ENCODE measurements at places on chromosomes 16 and 17.

DNA sequence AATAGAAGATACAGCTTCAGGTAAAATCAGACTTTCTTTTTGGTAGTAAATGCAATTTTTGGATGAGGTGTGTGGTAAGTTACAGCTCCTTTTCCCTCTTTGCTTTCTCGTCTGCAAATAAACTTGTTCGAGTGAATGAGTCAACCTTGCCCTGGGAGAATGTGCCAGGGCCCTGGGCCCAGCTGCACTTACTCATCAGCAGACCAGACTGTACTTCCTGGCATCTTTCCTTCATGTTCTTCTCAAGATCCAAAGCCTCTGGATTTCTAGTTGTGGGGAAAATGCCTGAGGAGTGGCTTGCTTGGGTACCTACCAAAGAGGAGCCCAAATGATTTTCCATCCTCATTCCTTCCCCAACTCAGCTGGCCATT lies 5.4 kb upstream of the G6PC1 start:
- DNase-seq = no peak

DNA sequence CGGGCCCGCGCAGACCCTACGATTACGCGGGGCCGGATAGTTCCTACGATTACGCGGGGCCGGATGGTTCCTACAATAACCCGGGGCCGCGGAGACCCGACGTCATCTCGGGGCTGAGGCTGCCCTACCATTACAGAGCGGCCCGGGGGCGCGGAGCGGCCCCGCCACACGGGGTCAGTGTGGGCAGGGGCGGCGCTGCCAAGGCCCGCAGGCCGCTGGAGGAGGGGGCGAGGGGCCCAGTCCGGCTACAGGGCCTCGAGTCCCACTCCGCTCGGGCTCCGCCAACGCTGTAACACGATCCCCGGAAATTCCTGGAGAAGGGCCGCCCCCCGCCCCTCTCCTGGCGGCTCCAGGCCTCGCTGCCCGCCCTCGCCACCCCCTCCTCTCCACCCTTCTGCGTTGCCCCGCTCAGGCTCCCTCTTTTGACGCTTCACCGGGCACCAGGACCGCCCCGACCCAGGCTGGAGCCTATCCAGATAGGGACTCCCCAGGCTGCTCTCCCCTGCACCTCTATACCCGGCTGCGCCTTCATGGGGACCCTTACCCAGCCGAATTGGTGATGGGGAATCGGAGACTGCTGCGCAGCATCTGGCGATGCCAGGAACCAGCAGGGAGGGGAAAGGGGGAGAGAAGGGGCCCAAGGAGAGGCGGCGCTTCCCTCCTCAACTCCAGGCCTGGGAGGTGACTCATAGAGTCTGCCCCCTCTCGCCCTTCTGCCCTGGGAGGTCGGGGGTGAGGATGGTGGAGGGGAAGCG lies at the start of gene RAB34:
TSS of gene RAB34 (minus strand) at position 291 of the 755 bp plus-strand sequence. CDS start 602 bp downstream, outside the sequence.
- no peak for DNase-seq

GRCh38 chr17:7927596-7927995 lies 2.1 kb downstream of the KCNAB3 start:
- no peak for DNase-seq

- no peak for DNase-seq
Observed at GRCh38 chr17:33071656-33072055, 80.0 kb downstream of the SPACA3 start.

- no peak for DNase-seq
Observed at GRCh38 chr17:82050761-82051641, 610 bp downstream of the RFNG start.

DNA sequence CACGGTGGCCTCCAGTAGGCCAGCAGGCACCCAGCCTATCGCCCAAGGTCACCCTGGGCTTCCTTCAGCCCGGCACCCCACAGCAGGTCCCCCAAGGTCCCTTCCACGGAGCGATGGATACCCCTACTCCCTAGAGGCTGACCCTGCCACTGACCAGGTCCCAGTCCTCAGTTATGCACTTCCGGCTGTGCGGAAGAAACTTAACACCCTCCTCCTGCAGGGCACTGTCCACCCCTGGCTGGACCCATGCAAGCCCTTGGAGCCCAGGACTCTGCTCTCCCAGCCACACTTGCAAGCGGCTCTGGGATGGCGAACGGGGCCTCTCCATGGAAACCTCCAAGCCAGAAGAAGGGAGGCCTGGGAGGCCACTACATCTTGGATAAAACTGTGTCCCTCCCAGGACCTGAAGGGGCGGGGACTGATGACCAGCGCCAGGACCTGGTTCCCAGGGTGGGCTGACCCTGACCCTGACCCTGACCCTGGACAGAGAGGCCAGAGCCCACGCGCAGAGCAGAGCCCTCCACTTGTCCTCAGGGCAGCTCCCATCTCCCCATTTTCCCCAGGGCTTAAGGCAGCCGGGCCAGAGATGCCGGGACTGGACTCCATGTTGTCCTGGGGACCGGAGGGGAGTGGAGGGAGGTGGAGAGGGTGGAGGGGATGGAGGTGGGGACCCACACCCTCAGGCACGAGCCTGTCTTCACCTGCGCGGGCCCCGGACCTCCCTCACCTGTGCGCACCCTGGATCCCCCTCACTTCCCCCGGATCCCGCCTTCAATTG lies 734 bp downstream of the CEP131 start:
- DNase-seq = no peak

- no peak for DNase-seq
Observed at GRCh38 chr17:20948984-20949777, 93.6 kb downstream of the USP22 start.

- no peak for DNase-seq
Observed at GRCh38 chr16:78034530-78034929, 12.2 kb downstream of the CLEC3A start.

DNA sequence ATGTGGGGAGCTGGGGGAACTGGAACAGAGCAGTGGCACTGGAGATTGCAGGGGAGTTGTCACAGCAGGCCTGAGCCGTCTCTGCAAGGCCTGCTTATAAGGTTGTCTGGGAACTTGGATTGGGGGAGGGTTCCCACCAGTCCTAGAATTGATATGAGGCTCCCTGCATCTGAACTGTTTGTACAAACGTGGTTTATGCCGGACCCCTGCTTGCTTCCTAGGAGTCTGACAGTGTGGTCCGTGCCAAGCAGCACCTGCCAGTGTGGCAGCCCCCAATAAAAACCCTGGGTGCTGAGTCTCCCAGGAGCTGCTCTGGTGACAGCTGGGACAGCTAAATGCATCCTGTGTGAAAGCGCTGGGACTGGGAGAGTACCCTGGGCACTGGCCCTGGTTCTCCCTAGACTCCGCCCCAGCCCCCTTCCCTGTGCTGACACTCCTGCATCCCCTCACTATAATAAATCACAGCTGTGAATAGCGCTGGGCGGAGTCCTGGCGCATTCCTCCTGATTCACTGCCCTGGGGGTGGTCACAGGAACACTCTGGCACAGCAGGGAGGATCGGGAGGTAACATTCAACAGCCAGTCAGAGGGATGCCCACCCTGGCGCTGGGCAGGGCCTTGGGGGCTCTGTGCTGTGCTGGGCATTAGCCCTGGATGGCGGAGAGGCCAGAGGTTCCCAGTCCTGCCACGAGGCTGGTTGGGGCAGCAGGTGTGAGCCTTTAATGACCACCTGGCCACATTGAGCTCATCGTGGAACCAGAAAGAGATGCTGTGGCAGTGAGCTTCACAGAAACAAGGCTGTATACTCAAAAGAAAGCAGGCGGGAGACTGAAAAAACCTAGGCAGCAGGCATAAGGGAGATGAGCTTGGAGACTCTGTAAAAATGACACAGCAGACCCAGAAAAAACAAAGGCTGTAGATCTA lies 45.6 kb downstream of the RMI2 start:
- no peak for DNase-seq

DNA sequence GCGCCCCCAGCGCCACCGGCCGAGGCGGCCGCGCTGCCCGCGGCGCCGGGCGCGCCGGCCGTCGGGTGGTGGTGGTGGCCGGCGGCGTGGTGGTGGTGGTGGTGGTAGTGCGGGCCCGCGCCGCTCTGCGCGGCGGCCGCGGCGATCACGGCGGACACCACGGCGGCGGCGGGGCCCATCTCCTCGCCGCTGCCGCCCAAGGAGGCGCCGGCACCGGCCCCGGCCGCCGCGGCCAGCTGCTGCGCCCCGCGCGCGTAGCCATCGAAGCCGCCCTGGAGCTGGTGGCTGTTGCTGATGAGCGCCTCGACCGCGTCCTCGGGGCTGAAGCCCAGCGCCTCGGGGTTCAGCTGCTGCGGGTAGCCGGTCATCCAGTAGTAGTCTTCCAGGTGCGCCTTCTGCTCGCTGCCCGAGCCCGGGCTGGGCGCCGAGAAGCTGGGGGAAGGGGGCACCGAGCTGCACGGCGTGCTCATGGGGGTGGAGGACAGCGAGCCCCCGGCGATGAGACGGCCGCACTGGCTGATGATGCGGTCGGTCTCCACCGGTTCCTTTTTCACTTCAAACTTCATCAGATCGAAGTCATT lies 1.2 kb downstream of the MAF start:
- no peak for DNase-seq

GRCh38 chr17:2271985-2272702 lies 31.4 kb downstream of the SMG6 start:
- DNase-seq = no peak

DNA sequence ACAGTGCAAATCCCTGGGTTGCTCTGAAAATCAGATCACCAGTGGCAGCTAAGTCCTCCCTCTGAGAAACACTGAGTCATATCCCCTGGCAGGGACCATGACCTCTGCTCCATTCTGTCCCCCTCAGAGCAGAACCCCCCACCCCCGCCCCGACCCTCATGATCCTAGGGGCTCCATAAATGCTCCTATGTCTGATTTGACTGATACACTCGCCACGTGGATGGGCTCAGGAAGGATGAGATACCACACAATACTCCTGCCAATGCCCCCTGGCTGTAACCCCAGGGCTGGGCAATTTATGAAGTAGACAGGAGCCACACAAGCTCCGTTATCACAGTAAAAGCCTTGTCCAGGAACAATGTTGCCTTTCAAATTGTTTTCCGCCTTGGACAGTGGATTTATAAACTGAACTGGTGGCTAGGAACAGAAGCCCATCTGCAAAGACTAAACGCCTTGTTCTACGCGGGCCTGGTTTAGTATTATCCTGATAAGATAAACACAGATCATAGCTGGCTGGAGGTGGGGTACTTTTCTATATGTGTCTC lies 394.8 kb downstream of the SLC39A11 start:
- DNase-seq = no peak

DNA sequence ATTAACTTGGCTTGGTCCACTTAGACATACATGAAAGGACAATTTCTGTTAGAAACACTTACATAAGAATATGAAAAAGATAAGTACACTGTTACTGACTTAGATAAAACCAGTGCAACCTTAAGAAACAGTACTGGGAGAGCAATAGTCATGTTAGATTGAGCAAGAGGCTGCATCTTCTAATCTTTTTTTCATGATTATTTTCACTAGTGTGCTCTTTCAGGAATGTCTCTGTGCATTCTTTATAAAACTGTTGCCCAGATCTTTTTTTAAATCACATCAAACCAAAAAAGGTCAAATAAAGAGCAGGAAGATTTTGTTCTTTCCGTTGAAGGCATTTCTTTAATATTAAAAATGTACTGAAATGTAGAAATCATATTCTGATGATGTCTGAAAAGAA lies 100.7 kb upstream of the AXIN2 start:
- DNase-seq = no peak

GRCh38 chr17:70086516-70086915 lies 11.5 kb downstream of the KCNJ16 start:
- no peak for DNase-seq

DNA sequence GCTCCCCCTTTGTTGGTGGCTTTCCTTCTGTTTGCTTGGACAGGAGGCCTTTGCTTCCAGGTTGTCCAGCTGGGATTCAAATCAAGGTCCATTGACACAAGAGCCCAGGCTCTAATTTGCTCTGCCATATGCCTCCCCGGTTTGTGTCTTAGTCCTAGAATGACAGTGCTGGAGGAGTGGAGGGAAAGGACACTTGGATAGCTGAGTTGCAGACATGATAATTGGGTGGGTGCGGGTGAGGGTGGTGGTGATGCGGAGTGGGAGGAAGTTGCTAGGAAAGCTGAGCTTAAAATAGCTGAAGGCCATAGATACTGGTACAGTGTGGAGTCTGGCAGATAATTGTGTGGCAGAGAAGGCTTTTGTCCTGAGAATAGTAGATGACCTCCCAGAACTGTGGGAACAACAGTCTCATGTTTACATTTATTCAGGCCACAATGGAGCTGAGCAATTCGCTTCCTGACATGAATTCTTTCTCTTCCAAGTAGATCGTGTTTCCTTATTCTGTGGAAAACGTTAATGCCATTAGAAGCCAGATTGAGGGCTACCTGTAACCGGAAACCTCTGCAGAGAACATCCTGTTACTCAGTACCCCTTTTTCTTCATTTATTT lies 23.8 kb downstream of the SEC14L1 start:
- no peak for DNase-seq

DNA sequence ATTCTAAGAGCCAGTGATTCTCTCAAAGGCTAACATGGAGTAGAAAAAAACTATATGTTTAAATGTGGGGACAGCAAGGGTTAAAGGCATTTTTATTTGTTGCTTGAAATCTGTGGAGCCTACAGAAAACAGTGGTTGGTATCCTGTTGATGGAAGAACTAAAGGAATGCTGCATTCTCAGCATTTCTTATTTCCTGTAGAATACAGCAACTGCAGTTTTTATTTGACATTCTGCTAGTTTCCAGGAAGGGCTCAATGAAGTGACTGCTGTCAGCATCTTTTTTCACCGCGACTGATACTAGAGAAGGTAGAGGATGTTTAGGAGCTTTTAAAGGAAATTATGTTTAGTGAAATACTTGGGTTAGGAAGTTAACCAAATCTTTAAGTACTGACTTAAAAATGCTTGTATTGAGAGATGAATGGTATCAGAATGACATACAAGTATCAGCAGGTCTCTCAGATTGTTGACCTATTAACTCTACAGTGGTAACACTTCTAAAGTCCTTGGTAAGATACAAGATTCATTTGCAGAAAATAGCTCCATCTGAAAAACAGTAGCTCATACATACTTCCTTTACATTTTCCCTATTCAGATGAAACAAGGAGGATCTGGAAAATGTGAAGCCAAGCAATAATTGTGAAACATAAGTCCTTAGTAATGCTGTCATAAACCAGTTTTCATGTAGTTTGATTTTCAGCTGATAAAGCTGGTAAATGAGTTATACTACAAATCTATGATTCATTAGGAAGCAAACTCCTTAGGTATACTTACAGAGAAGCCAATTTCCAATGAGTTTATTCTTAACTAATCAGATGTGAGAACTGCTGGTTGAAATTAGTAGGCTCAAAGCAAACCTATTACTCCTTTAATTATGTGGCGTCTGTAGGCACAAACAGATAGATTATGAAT lies 15.2 kb downstream of the CLTC start:
- DNase-seq = no peak

Data from activated CD4-positive, alpha-beta T cell treated with anti-CD3 and anti-CD28 coated beads, Interleukin-2, amount 50 U/mL, for 24 hours (primary cell).